NCI-H2081 treated with DMSO at 0.1 percent for 48 hours (cell line): ENCODE measurements at places on chromosomes 13 and 19.

GRCh38 chr19:46225558-46226004, 4.0 kb upstream of the IGFL1 start:
- no peak for DNase-seq

GRCh38 chr13:33697926-33698325, 120.0 kb upstream of the RFC3 start:
- no peak for DNase-seq

- DNase-seq = no peak
Measured at GRCh38 chr19:47419030-47419783, at the start of gene MEIS3. Gene MEIS3 (minus strand): TSS chr19:47419527. CDS start chr19:47419081, 446 bp downstream.

GRCh38 chr19:3285647-3286176, 61.3 kb downstream of the CELF5 start:
- DNase-seq = no peak
